ENCODE measurements at places on chromosomes 16 and 17. TPM values are rescaled to one million over a fixed set of nuclear protein-coding genes. Genes with fewer than 3 reads are reported as not detected.
A peak's percentile ranks its signal among the peaks of the same experiment; 100 is the strongest.

DNA sequence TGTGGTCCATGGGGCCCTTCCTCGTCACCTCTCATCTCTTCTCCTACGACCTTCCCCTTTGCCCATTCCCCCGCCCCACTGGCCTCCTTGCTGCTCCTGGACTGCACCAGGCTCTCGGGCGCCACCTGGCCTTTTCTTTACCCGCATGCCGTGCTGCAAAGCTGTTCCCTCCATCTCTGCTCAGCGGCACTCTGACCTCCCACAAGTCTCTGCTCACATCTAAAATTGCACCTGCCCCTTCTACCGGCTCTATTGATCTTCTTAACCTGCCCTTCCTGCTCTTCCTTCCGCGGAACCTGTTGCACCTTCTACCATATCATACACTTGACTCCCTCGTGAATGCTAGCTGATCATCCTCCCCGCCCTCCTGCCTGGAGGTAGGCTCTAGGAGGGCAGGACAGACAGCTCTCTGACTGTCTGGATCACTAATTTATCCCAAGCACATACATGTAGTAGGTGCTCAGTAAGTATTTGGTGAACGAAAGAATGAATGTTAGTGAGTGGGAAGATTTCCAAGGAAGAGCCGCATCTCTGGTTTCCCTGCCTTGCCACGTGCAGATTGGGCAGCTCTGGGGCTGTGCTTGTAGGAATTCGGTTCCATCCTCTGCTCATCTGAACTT lies 17.3 kb downstream of the DNAH17 start:
- DNase-seq, result peak; percentile 17

DNA sequence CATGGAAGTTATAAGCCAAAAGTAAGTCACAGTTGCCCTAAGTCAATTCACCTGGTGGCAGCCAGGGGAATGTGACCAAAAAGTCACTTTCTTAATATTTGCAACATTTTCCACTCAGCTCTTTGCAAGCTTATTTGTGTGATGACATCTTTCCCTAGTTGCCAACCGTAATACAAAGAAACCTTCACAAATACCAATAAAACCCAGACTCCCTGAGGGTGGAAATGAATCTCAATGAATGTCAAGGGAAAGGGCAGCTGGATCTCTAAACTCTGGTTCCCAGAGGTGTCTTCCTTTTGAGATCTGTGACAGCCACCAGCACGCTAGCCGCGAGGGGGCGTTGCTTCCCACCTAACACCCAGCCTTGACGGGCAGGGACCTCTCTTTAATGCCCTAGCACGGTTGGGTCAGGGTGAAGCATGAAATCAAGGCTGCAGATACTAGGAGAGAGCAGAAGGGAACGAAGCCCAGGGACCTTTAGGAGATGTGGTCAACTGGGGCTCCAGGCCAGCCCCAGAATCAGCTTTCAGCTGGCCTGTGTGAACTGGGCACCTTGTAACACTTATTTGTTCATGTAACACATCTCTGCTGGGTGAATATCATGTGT lies 82.2 kb downstream of the CMC2 start:
- peak; percentile 79 for DNase-seq

The MMP25 gene
- total RNA-seq, result not detected

DNA sequence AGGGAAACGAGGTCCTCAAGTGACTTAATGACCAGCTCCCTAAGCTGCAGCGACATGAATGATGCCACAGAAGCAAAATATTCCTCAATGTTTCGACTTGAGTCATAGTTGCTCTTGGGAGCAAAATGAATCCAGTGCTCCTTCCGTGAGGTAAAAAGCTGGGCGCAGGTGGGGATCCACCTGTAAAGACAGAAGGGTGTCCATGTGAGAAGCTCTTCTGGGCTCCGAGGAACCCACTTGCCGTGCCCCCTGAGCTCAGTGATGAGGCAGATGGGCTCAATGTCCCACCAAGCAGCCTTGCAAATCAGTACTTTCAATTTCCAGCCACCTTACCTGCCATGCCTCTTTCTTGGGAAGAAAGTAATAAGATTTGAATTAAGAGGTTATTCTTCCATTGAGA lies 25.5 kb downstream of the DNAH3 start:
- DNase-seq, result no peak

The CD300A gene
- 5.3 TPM for total RNA-seq

DNA sequence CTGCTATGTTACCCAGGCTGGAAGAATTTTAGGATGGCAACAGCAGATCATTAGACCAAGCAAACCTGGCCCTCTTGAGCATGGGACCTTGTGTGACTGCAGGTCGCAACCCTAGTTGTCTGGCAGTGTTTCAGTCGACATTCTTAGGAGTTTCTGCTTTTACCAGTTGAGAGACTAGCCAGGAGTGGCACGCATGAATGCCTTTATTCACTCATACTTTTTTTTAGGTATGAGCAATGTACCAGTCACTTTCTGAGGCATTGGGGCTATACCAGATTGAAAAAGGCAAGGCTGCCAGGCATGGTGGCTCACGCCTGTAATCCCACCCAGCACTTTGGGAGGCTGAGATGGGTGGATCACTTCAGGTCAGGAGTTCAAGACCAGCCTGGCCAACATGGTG lies 28.2 kb upstream of the HAS3 start:
- DNase-seq, result no peak

The SOX8 gene
- total RNA-seq, result not detected

The KIF18B gene
- 0.58 TPM for total RNA-seq

The TMC7 gene
- not detected for total RNA-seq

- peak; percentile 65 for DNase-seq
These were observed 14.4 kb upstream of the DOK4 start for GRCh38 chr16:57500578-57501111.

DNA sequence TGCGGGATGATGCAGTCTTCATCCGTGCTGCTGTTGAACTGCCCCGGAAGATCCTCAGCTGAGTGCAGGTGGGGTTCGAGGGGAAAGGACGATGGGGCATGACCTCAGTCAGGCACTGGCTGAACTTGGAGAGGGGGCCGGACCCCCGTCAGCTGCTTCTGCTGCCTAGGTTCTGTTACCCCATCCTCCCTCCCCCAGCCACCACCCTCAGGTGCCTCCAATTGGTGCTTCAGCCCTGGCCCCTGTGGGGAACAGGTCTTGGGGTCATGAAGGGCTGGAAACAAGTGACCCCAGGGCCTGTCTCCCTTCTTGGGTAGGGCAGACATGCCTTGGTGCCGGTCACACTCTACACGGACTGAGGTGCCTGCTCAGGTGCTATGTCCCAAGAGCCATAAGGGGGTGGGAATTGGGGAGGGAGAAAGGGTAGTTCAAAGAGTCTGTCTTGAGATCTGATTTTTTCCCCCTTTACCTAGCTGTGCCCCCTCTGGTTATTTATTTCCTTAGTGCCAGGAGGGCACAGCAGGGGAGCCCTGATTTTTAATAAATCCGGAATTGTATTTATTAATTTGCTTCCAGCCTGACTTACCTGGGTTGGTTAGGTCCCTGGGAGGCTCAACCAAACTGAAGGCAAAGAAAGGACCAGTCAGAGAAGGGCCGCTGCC lies 5.8 kb downstream of the TRAF4 start:
- DNase-seq, result no peak

- peak; percentile 47 for DNase-seq
These were observed at the start of gene RAB34 for GRCh38 chr17:28717578-28718332. Gene RAB34, minus strand, starts transcription at chr17:28717868. Its CDS starts 602 bp downstream, at chr17:28717266.

The FBXO39 gene
- total RNA-seq, result not detected

DNA sequence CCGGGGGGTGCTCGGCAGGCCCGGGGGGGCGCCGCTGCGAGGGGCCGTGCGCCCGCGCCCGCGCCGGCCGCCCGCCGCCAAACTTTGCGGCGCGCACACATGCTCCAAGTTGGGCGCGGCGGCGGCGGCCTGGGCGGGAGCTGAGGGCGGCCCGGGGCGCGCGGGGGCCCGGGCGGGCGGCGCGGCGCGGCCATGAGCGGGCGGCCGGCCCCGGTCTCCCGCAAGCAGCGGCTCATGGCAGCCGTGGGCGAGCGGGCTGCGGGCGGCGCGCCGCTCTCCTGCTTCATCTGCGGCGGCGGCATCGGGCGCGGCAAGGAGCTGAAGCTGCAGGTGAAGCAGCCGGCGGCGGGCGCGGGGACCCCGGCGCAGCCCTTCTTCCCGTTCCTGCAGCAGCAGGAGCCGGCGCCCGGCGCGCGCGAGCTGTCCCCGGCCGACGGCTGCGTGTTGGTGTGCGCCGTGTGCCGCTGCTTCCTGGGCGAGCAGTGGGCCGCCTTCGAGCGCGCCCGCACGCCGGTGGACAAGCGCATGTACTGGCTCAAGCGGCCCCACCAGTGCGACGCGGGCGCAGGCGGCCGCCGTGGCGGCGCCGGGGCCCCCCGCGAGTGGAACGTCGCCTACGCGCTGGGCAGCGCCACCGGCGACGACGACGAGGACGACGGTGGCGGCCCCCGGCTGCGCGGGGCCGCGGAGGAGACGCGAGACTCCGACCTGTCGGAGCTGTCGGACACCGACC lies 57.2 kb upstream of the CIBAR2 start:
- DNase-seq, result no peak

DNA sequence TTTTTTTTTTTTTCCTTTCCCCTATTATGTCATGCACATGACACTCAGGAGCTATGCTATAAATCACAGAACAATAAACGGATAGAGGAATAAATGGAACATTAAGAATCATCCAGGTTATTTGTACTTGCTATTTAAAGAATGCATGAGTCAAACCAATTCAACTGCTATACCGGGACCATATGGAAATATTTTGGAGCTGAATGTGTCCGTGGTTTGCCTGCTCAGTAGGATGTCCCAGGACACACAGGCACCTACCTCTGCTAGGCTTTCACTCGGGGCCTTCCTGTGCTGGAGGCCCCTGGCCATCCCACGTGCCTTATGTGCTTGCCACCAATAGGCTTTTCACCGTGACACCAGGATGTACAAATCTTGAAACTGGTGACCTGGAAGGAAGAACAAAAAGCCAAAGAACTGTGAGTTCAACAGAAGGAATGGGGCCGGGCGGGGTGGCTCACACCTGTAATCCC lies 15.3 kb upstream of the SEC14L1 start:
- peak; percentile 36 for DNase-seq

The TBC1D26 gene
- total RNA-seq, result 0.37 TPM

- DNase-seq, result no peak
These were observed 26.9 kb downstream of the SOCS3 start for GRCh38 chr17:78332991-78333390.

- DNase-seq, result no peak
These were observed 77.6 kb upstream of the LHX1 start for GRCh38 chr17:36859706-36860105.

DNA sequence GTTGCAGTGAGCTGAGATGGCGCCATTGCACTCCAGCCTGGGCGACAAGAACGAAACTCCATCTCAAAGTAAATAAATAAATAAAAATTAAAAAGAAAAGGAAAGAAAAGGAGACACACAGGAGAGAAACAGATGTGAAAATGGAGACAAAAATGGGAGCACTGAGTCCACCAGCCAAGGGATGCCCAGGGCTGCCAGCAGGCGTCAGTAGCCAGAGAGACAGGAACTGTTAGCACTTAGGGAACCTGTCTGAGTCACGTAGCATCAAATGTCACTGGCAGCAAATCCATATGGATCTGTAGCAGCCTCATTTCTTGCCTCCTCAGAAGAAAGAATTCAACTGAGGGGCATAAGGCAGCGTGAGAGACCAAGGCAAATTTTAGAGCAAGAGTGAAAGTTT lies 79.7 kb downstream of the CYLD start:
- no peak for DNase-seq

DNA sequence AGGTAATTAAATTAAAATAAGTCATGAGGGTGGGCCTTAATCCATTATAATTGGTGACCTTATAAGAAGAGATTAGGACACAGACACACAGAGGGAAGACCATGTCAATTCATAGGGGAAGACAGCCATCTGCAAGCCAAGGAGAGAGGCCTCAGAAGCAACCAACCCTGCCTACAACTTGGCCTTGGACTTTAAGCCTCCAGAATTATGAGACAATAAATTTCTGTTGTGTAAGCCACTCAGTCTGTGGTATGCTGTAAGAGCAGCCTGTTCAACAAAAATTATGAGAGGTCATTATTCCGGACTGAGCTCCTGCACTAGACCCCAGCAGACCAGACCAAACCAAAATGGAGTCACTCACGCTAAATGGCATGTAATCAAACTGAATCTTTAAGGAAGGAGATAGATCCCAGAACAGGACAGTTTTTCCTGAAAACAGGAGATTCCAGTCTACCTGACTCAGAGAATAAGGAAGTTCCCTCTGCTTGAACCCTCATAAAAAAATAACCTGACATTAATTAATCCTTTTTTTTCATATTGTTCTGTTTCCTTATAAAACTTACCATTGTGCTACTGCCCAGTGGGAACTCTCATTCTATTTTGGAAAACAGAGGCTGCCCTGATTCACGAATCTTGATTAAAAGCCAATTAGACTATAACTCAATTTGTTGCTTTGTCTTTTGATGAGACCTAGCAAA lies 74.3 kb downstream of the DNAH3 start:
- peak; percentile 21 for DNase-seq

GRCh38 chr17:31506517-31506916 lies 115.0 kb downstream of the RAB11FIP4 start:
- DNase-seq, result no peak

DNA sequence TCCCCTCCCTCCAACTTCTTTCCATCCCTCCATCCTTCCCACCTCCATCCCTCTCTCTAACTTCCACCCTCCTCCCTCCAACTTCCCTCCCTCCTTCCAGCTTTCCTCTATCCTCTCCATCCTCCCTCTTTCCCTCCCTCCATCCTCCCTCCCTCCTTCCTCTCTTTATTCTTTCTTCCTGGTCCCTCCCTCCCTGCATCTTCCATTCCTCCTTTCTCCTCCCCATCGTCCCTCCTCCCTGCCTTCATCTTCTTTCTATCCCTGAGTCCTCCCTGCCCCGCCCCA lies 11.8 kb downstream of the CACNG4 start:
- DNase-seq, result no peak

DNA sequence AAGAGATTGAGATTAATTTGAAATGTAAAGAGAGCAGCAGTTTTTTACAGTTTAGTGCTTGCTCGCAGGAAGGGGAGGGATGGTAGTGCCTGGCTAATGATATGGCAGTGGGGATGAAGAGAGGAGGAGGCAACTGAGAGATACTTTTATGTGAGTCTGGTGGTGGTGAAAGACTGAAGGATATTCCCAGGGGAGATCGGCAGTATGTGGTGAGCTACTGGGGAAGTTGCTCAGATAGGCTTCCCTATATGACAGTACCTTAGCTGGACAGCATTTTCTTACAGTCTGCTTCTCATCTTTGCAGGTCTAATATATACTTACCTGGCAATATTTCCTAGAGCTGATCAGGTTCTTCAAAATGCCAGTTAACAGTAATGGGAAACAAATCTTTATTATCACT lies 8.6 kb downstream of the CEP95 start:
- no peak for DNase-seq

- no peak for DNase-seq
These were observed 2.9 kb upstream of the EMP2 start for GRCh38 chr16:10583269-10583668.

The FBXL20 gene
- total RNA-seq, result 11.1 TPM

GRCh38 chr16:10180771-10181163 lies 1.5 kb downstream of the GRIN2A start:
- DNase-seq, result peak; percentile 68

The TBC1D3H gene
- not detected for total RNA-seq
